ENCODE measurements at places on chromosomes 1 and 21.

DNA sequence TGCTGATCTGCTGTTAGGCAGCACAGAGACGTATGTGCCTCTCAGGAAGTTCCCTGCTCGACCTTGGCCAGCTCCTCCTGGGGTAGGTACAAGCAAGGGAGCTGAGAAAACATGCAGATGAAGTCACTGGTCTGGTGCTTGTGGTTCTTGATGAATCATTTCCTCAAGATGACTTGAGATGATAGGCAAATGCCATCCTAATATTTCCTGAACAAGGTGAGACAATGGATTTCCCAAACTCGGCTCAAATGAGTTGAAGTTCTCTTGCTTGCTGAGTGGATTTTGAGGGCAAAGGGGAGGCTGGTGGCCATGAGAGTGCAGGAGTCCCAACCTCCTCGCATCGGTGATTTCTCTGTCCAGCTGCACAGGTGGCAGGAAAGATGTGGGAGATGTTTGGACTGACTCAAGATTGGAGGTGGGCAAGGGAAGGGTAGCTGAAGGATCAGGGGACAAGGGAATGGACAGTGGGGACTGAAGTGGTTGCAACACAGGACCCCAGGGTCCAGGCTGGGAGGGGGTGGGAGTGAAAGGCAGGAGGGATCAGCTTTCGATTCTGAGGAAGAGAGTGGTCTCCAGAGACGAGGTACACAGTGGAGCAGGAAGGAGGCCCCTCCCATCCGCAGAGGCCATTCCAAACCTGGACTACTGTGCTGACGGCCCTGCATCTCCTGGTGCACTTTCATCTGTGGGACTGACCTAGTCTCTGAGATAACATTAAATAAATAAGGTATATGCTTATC, 63.9 kb downstream of the CAPN2 start:
- DNase-seq = no peak

- no peak for DNase-seq
Observed at GRCh38 chr1:230260831-230261230, 165.3 kb downstream of the PGBD5 start.

- DNase-seq = no peak
Observed at GRCh38 chr1:181767001-181767708, 283.8 kb downstream of the CACNA1E start.

- DNase-seq = no peak
Observed at GRCh38 chr1:213698092-213698702, 289.6 kb upstream of the PROX1 start.

All from stimulated activated effector memory CD8-positive, alpha-beta T cell treated with anti-CD3 and anti-CD28 coated beads, Interleukin-12 subunit alpha, Interleukin-12 subunit beta, amount 100 ng/mL, for 72 hours (primary cell).